NB4 (cell line): ENCODE measurements at places on chromosomes 13 and 19.

DNA sequence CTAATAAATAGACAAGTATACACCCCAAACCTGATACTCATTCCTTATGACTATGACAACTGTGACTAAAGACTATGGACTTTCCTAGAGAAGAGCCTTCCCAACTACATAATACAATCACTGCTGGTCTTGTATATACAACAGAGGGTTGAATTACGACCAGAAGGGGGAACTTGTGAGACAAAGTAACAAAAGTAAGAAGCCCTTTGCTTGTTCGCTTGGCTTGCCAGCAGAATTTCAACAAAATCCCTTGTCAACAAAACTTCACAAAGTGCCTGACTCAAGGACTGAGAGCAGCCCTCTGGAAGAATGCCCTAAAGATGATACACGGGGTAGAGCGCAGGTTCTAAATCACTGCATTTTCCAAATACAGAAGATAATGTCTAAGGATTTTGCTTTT lies 99.4 kb downstream of the WASF3 start:
- peak; percentile 47 for DNase-seq

DNA sequence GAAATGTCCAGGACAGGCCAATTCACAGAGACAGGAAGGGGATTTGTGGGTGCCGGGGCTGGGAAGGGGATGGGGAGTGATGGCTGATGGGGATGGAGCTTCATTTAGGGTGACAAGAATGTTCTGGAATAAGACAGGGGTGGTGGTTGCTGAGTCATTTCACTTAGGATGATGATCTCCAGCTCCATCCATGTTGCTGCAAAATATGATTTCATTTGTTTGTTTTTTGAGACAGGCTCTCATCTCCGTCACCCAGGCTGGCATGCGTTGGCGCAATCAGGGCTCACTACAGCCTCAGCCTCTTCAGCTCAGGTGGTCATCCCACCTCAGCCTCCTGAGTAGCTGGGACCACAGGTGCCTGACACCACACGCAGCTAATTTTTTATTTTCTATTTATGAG lies 3.1 kb upstream of the JSRP1 start:
- no peak for DNase-seq

DNA sequence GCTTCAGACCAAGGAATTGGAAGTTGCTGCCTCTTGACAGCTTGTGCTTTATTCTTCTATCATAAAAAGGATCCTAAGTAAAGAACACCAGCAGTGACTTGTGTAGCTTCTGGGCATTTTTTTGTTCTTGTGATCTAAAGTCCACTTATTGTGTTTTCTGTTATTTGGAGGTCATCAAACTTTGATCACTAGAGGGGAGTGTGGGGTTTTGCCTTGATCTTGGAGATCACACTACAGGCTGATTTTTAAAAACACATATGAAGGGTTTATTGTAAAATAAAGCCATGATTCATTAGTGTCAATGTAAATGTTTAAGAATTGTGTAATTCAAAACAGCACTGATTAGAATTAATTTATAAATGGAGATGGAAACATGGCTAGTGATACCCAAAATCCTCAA lies 328.7 kb upstream of the EDNRB start:
- DNase-seq = no peak

GRCh38 chr13:80783926-80784565 lies 443.1 kb upstream of the SPRY2 start:
- no peak for DNase-seq

- DNase-seq = no peak
Measured at GRCh38 chr19:6719992-6720368, 470 bp downstream of the C3 start.

GRCh38 chr19:2290441-2291184 lies 8.6 kb upstream of the PEAK3 start:
- peak; percentile 35 for DNase-seq

- DNase-seq = no peak
Measured at GRCh38 chr13:22703601-22704209, 477.1 kb upstream of the SGCG start.

- DNase-seq = no peak
Measured at GRCh38 chr13:44052780-44053184, 173.1 kb downstream of the LACC1 start.

- no peak for DNase-seq
Measured at GRCh38 chr13:83220241-83220640, 662.0 kb downstream of the SLITRK1 start.

- DNase-seq = peak; percentile 59
Measured at GRCh38 chr13:36431204-36432105, 840 bp upstream of the CCNA1 start.

GRCh38 chr19:53809518-53810186 lies 14.5 kb downstream of the NLRP12 start:
- peak; percentile 73 for DNase-seq

- DNase-seq = no peak
Measured at GRCh38 chr13:110921209-110921608, 6.3 kb upstream of the ANKRD10 start.

- no peak for DNase-seq
Measured at GRCh38 chr19:53422551-53422950, 9.2 kb upstream of the ZNF761 start.

GRCh38 chr19:55276720-55277430 lies 3.0 kb downstream of the HSPBP1 start:
- DNase-seq = no peak

DNA sequence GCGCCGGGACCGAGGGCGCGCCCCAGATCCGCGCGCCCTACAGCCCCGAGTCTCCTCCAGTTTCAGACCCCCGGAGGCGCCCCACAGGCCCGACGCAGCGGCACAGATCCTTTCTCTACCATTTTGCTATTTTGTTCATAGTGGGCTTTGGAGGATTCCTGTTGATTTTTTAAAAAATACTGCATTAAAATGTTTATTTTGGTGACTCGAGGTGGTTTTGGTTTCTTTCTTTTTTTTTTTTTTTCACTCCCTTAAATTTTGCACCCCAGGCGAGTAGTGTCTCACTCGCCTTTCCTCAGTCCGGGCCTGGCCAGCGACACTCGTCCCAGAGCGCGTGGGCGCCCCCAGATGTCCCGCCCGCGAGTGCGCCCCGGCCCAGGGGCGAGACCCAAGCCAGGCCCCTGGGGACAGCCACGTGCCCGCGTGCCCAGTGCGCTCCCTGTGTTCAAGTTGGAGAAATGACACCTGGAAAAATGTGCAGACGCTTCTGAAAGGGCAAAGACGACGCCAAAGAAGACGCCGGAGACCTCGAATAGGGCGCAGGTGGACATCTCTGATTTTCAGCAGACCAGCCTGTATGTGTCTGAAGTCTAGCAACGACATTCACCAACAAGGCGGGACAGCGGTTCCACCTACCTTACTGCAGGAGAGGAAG lies 471 bp upstream of the INSR start:
- DNase-seq = peak; percentile 90

- DNase-seq = no peak
Measured at GRCh38 chr19:54186351-54186750, 3.0 kb downstream of the MBOAT7 start.

- no peak for DNase-seq
Measured at GRCh38 chr13:98485561-98485960, 91.3 kb downstream of the STK24 start.

GRCh38 chr19:11927227-11927626 lies 2.3 kb downstream of the ZNF700 start:
- no peak for DNase-seq

- DNase-seq = no peak
Measured at GRCh38 chr13:111506621-111507020, 186.2 kb downstream of the TEX29 start.

- peak; percentile 99 for DNase-seq
Measured at GRCh38 chr19:17522988-17523872, 11.8 kb downstream of the PGLS start.

DNA sequence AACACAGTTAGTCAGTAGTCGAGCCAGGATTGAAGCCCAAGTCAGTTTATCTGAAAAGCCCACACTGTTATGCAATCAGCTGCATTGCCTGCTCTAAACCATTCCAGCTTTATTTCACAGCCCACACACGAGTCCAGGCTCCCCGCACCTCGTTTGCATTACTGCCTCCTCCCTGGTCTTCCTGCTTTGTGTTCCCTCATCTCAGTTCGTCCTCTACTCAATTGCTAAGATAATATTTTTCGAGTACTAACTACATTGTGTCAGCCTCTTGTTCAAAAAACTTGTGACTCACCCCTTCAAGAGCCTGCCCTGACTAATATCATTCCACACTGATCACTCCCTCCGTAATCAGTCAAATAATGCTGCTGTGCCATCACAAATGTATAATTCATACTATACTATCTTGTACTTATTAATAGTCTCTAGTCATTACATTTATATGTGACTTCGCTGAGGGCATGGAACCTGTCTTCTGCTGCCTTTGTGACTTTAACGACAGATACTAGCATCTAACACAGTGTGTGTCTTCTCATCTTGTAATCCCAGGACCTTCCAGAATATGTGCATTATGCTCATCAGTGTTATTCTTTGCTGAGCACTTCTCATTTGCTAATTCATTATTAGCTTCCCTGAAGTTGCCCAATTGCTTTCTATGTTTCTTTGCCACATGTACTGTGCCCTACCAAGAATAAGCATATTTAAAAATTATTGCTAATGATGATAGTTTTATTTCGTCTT lies 26.2 kb upstream of the WDFY2 start:
- DNase-seq = peak; percentile 83

- no peak for DNase-seq
Measured at GRCh38 chr13:66532146-66532545, 698.0 kb downstream of the PCDH9 start.

DNA sequence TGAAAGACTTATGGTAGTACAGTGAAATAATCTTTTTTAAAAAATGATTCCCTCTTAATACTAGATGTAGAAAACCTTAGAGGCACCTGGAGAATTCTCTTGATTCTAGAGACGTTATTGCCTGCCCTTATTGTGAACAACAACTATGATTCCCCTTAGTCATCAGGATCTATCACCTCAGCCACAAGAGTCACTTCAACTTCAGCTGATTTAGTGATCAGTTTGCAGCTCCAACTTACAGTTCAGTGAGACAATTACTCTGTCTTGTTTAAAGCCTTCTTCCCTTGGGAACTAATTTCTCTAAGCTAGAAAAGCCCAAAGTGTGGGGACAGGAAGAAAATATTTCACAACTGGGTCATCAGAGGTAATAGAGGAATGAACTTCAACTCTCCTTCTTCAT lies 254.3 kb upstream of the SLITRK1 start:
- peak; percentile 38 for DNase-seq
